Thymus (tissue), 14 donors: ENCODE measurements at places on chromosomes 1 and 21. TPM values are rescaled to one million over a fixed set of nuclear protein-coding genes. Genes with fewer than 3 reads are reported as not detected.

- H3K4me1 ChIP-seq: no peaks in the 10 kb centered on the region
- no peak overlapping the region for H3K4me3 ChIP-seq
- H3K36me3 ChIP-seq: no peaks in the 10 kb centered on the region
- no peak overlapping the region for H3K27ac ChIP-seq
- no peak for DNase-seq
Measured at GRCh38 chr1:115183721-115184259, 94.5 kb upstream of the TSPAN2 start.

DNA sequence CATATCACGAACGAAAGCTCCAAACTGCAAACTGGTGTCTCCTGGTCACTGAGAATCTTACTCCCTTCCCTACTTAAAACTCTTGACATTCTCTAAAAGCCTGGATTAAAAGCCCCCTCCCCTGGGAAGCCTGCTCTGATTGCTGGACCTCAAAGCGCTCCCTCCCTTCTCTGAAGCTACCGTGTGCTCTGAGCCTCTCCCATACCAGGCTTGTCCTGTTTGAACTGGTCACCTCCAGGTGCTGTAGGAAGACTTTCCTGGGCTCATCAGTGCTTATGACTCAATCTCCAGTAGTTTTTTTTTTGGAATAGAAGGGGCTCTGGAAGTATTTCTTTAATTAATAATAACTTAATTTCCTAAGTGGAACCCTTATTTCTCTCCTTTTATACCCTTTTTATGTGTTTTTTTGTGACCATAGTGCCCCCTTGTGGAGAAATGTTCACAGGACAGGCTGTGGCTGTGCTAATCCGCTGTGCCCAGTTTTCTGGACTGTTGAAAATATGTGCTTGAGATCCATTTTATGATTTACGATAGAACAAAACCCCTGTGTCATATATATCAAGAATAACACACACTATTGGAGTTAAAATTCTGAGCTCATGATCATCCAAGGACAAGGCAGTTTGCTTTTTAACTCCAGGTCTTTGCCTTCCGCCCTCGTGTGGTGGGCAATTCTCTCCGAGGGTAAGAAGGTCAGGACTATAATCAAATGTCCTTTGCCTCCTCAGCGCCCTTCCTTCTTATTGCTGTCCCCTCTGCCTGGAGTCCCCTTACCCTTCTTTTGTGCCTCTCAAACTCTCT lies 16.9 kb downstream of the MTARC1 start:
- H3K27ac ChIP-seq: no peak overlapping the region
- no peaks in the 10 kb centered on the region for H3K36me3 ChIP-seq
- no peaks in the 10 kb centered on the region for H3K27me3 ChIP-seq

- no peaks in the 10 kb centered on the region for H3K4me1 ChIP-seq
- no peak overlapping the region for H3K4me3 ChIP-seq
- H3K27ac ChIP-seq: no peak overlapping the region
Measured at GRCh38 chr21:44375281-44375651, 21.8 kb downstream of the TRPM2 start.

GRCh38 chr1:211900441-211900840 lies 69.9 kb upstream of the LPGAT1 start:
- H3K36me3 ChIP-seq: no peaks in the 10 kb centered on the region
- no peak for DNase-seq
- no peak overlapping the region for H3K27ac ChIP-seq
- H3K27me3 ChIP-seq: no peaks in the 10 kb centered on the region
- no peaks in the 10 kb centered on the region for H3K4me1 ChIP-seq

- H3K4me1 ChIP-seq: no peaks in the 10 kb centered on the region
- no peak for DNase-seq
- H3K4me3 ChIP-seq: no peak overlapping the region
- H3K27me3 ChIP-seq: no peaks in the 10 kb centered on the region
- no peaks in the 10 kb centered on the region for H3K36me3 ChIP-seq
Measured at GRCh38 chr21:27209546-27209945, 242.7 kb upstream of the ADAMTS5 start.

DNA sequence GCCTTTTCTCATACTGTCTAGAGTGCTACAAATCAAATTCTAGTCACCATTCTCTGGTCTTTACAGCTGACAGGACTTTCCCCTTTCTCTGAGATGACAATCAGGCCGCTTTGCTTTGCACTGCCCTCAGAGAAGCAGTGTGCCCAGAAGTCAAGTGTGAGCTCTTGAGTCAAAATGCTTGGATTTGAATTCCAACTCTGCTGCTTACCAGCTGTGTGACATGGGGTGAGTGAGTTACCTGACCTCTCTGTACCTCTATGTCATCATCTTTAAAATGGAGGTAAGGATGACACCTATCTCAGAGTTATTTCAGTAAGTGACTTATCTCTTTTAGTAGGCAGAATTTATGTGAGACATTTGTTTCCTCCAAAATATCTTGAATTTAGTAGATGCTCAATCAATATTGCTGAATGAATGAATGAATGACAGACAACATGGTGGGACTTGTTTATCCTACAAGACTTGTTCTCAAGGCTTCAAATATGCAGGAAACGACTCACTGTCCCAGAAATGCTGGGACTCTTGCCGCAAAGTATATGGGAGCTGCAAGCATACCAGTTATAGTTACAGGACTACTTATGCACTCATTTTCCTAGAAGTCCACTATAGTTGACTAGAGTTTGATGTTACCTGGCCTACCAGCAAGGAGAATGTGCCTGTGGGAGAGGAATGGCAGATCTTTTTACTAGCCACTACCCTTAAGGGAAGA lies 38.1 kb upstream of the A3GALT2 start:
- H3K4me3 ChIP-seq: no peak overlapping the region
- H3K27me3 ChIP-seq: no peaks in the 10 kb centered on the region
- no peaks in the 10 kb centered on the region for H3K36me3 ChIP-seq
- H3K4me1 ChIP-seq: peaks cover 45% of the 10 kb centered on the region

DNA sequence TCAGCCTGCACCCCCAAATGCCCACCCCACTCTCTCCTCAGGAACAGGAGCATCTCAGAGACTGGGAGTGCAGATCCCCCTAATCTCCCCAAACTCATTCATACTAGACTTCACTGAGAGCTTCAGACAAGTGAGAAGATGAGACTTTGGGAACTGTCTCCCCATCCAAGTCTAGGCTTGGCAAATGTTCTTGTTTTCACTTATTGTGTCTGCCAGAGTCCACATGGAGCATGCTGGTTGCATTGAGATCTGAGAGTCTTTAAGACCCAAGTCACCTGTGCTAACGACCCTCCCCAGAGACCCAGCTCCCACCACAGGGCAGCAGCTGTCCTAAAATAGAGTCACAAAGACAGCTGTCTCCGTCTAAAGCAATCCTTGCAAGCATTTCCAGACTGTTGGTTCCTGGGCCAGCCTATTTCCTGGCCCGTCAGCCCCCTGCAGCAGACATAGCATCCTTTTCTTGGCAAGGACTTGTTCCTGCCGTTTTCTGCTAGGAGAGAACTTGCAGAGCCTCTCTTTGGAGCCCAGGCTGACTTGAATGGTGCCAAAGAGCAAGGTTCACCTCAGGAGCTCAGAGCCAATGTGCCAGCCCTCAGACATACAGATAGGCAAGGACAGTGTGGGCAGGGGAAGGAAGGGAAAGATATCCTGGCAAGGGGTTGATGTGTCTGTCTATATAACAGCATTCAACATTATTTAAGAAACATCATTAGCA lies 1.9 kb upstream of the CNTN2 start:
- H3K27ac ChIP-seq: no peak overlapping the region
- no peak for DNase-seq
- H3K4me3 ChIP-seq: no peak overlapping the region
- H3K4me1 ChIP-seq: no peaks in the 10 kb centered on the region
- H3K27me3 ChIP-seq: peaks cover 64% of the 10 kb centered on the region

DNA sequence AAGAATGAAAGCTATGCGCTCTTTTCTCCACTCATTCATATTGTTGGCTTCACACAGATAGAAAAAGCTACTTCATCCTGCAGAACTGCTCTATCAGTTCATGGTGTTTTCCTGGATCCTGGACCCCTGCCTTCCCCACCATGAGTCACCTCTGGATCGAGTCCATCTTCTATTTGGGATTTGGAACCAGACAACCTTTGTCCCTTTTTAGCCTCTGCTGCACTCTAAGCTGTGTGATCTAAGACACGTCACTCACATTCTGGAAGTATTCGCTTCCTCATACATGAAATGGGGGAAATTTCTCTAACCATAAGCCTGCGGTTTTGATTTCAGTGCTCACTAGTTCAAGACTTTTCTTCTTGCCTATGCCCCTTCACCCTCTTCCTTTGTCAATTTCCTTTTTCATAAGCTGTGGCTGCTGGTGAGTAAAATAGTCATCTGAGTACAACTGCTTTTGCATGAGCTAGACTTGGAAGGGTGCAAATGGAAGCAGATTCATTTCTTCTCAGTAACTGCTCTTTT lies 14.1 kb upstream of the DEGS1 start:
- H3K4me1 ChIP-seq: peaks cover 12% of the 10 kb centered on the region
- no peak for DNase-seq
- H3K27ac ChIP-seq: peak overlapping the region; percentile 19
- no peaks in the 10 kb centered on the region for H3K27me3 ChIP-seq
- no peak overlapping the region for H3K4me3 ChIP-seq
- H3K36me3 ChIP-seq: no peaks in the 10 kb centered on the region

The KCNE2 gene
- 0.14 TPM for total RNA-seq

The IFNLR1 gene
- 0.66 TPM for total RNA-seq

The CCDC27 gene
- total RNA-seq: not detected

The NPHS2 gene
- total RNA-seq: 0.05 TPM

The TDRD5 gene
- total RNA-seq: 0.52 TPM

The CTSS gene
- 104 TPM for total RNA-seq

The HSD3B2 gene
- total RNA-seq: 0.42 TPM
